ENCODE measurements at places on chromosomes 1 and 21.
A peak's percentile ranks its signal among the peaks of the same experiment; 100 is the strongest.

GRCh38 chr21:36839123-36839522, 127.3 kb downstream of the HLCS start:
- no peak for DNase-seq

DNA sequence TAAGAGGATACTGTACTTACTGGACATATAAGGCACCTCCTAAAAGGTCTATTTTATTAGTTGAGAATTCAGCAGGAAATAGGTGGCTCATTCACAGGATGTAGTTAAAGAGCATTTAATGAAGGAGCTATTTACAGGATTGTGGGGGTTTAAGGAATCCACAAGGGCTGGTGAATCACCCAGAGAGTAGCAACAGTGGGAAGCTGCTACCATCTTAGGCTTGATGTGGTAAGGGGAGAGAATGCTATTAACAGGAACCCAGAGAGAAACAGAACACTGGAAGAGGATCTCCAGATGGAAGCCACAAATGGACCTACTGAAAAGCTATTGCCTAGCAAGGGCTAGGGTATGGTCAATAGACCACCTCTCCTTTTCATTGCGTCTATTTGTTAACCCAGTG, 52.0 kb upstream of the COL11A1 start:
- DNase-seq: no peak

DNA sequence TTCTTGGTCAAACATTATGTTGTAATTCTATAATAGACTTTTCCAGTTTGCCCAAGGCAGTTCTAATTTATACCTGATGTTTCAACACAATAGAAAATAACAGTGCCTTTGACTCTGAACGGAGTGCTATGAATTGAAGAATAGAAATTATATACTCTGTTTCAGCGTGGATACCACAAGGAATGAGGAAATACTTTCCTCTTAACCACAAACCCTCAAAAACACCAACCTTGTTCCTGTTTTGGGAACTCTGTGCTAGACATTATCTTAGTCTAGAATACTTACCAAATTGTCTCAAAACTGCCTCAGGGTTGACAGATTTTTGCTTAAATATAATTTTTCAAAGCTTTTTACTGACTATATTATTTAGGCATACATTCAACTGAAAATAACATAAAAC, 1629.3 kb downstream of the MRPL39 start:
- no peak for DNase-seq

- no peak for DNase-seq
Observed at GRCh38 chr1:87642581-87643221, 314.0 kb downstream of the LMO4 start.

DNA sequence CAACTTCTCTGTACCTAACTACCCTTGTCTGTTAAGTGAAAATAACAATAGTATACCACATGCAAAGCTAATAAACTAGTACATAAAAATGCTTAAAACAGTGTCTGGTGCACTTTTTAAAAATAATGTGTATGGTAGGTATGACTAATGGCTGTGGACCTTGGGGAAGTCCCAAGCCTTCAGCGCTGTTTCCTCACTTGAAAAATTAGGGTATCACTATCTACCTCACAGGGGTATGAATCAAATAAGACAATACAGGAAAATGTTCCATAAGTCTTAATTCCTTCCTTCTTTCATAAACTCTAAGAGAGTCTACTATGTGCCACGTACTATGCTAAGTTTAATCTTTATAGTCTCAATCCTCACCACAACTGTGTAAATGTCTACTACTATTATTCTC, 32.0 kb downstream of the EGLN1 start:
- no peak for DNase-seq

- peak; percentile 4 for DNase-seq
Observed at GRCh38 chr21:45988366-45989347, 7.1 kb downstream of the COL6A1 start.

- no peak for DNase-seq
Observed at GRCh38 chr1:241647658-241648057, 4.4 kb upstream of the WDR64 start.

Data from posterior cingulate gyrus (tissue), 11 donors.